Smooth muscle cell of the pulmonary artery (primary cell): ENCODE measurements at places on chromosomes 11 and 22. TPM values are rescaled to one million over a fixed set of nuclear protein-coding genes. Genes with fewer than 3 reads are reported as not detected.

The OR52N4 gene
- not detected in 2 replicates for total RNA-seq

The FGF19 gene
- total RNA-seq = not detected in 2 replicates

The EXPH5 gene
- total RNA-seq = 0.26 and 0.72 TPM in 2 replicates

The UBQLNL gene
- 0.23 and 0.33 TPM in 2 replicates for total RNA-seq

The STK33 gene
- total RNA-seq = 0.65 and 2.4 TPM in 2 replicates

The PATL1 gene
- total RNA-seq = 9.9 and 13.8 TPM in 2 replicates

The TRIM48 gene
- not detected in 2 replicates for total RNA-seq

The NXPE4 gene
- total RNA-seq = not detected in 2 replicates

The PGA5 gene
- 0.65 TPM in 1 of 2 replicates, not detected in the other for total RNA-seq

The SNU13 gene
- 66.7 and 76.8 TPM in 2 replicates for total RNA-seq

The SRRD gene
- total RNA-seq = 13.6 and 17.7 TPM in 2 replicates

The MMP12 gene
- total RNA-seq = 0.07 and 0.17 TPM in 2 replicates

The CDKN1C gene
- total RNA-seq = 1.2 and 1.3 TPM in 2 replicates

The NNMT gene
- 384 and 446 TPM in 2 replicates for total RNA-seq
